GM10248 (cell line): ENCODE measurements at places on chromosomes 5 and 9.

GRCh38 chr5:87129046-87129445, 138.6 kb upstream of the RASA1 start:
- no peak for DNase-seq

GRCh38 chr5:6682239-6682638, 31.0 kb upstream of the TENT4A start:
- DNase-seq: no peak

DNA sequence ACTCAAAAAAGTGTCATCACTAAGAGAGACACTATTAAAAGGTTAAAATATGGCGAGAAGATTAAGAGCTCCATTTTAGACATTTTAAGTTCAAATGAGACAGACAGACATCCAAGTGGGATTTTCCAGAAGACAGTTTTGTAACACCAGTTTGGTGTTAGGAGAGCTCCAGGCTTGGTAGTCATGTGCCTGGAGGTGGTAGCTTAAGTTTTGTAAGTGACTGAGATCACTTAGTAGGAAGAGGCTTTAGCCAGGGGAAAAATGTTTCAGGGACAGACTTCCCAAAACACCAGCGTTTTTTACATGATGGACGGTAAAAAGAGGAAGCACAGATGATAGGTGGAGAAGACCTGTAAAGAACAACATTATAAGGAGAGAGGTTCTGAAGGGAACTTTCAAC, 150.3 kb downstream of the GIN1 start:
- no peak for DNase-seq

GRCh38 chr5:166441-167372, 24.6 kb upstream of the LRRC14B start:
- DNase-seq: no peak

- no peak for DNase-seq
Measured at GRCh38 chr5:159449925-159450324, 119.6 kb upstream of the IL12B start.

DNA sequence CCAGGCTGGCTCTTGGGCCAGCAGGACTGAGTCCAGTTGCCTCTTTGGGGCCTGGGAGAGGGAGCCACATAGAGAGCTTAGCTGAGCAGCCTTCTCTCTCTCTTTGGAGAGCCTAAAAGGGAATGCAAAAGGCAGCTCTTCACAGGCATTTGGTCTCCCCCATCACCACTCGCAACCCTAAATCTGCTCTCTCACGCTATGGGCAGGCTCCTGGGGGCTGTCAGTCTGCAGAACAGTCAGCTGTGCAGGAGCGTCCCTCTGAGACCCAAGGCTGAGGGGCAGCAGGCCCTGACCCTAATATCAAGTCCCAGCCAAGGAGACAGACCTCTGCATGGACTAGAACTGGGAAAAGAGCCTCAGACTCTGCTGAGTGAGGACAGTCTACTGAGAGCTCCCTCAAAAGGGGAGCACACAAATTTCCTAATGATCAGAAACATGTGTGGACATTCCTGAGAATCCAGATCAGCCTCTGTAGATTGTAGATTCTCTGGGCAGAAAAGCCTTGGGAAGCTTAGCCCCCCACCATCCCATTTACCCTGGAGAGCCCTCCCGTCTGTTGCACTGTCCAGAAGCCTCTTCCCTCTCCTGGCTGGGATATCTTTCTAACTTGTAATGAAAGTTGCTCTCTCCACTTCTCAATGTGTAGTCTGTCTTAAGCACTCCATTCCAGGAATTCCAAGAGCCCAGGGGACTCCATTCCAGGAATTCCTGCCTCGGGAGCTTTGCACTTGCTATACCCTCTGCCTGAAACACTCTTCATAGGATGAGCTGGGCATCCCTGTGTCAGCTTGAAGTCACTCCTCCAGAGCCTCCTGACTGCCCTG, 79.4 kb downstream of the FAM114A2 start:
- DNase-seq: no peak

DNA sequence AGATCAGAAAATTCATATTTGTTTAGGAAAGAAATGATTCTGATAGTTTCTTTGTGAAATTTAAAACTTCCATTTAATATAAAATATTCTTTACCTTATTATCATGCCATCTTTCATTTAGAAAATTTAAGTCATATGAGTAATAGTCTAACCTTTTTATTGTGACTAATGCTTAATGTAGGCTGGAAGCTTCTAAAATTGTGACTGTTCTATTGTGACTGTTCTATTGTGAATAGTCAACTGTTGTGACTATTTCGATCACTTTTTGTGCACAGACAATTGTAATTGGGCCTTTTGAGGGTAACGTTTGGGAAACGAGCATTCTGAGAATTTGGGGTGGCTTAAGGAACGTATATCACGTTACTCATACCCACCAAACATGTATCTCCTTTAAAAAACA, 100.0 kb downstream of the PARP8 start:
- DNase-seq: no peak

DNA sequence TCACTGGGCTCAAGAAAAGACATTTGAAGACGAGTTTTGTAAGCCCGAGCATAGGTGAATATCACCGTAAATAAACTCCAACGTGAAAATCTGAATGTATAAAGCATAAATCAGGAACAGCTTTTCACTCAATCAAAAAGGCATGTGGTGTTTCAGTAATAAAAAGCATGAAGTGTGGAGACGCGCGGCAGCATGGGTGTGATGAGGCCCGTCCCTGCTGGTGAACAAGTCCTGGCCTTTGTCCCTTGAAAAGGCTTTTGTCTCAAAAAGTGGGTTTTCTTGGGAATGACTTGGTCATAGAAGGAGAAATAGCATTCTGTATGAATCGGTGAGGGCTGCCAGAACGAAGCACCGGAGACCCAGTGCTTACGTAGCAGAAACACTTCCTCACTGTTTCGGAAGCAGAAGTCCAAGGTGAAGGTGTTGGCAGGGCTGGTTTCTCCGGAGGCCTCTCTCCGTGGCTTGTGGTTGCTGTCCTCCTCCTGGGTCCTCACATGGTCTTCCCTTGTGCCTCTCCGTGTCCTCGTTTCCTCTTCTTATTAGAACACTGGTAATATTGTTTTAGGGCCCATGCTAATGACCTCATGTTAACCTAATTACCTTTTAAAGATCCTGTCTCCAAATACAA, 24.9 kb downstream of the ROPN1L start:
- no peak for DNase-seq

DNA sequence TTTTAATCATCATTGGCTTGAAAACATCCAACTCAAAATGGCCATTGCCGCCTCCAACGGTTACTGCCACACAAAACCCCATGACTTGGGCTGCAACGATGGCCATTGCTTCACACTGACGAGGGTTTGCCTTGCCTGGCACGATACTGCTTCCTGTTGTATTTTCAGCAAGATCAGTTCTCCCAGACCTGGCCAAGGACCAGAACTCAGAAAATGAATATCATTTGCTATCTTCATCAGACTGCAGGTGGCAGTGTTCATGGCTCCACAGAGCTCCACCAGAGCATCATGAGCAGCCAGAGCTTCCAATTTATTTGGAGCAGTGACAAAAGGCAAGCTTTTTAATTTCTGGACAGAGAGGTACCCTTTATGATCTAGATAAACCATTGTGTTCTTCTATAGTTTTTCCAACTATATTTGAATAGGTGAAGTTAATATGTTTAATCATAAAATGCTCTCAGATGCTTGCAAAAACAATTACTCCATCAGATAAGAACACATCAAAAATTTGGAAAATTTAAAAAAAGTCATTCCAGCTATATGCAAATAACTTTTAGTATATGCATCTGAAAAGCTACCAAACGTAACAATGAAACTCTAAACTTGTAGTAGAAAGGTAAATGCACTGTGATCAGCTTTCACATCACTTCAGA, 10.4 kb downstream of the AMACR start:
- peak; percentile 33 for DNase-seq

DNA sequence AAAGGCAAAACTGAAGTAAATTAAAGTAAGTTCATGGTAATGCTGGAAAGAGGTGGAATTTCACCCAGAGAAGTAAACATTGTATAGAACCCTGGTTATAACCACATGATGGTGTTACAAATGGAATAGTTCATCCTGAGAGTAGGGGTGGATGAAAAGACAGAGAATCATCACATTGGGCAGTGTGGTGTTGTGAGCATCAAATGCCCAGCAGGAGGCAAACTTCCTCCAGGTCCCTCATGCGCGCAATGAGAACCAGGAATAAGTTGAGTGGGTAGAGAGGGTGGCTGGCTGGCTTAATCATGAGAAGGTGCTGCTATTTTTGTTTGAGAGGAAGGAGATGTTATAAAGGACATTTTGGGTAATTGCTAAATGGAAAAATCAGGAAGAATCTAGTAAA, 163.3 kb upstream of the HMHB1 start:
- no peak for DNase-seq

GRCh38 chr5:85849411-85849810, 768.3 kb upstream of the COX7C start:
- DNase-seq: no peak

DNA sequence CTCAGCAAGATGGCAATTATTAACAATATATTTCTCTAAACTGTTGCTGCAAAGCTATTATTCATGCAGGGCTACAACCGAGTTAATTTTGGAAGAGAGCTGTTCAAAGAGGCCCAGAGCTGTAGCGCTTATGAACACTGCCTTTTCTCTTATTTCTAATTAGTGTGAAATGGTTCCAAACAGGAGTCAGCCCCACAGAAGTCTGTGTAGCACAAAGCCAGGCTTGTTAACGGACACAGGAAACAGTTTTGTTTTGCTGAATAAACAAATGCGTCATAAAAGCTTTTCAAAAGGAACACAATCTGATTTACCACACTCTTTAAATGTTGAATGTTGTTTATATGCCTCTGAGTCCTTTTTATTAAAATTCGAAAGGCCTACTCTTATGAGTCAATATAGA, 396.5 kb downstream of the ANXA1 start:
- no peak for DNase-seq

DNA sequence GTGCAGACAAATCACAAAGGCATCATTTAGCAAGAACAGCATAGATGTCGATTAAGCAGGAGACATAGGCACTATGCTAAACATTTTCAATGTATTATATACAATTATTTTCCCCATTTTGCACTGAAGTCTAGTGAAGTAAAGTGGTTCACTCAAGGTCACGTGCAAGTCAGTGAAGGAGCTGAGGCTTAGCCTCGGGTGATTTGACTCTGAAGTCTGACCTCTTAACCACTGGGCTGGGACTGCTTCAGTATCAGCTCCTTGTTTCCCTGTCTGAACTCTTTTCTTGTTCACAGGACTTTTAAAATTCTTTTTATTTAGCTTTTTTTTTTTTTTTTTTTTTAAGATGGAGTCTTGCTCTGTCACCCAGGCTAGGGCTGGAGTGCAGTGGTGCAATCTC, 262.7 kb downstream of the DRD1 start:
- DNase-seq: no peak

- DNase-seq: peak; percentile 7
Measured at GRCh38 chr5:147805030-147805454, 22.5 kb upstream of the JAKMIP2 start.

DNA sequence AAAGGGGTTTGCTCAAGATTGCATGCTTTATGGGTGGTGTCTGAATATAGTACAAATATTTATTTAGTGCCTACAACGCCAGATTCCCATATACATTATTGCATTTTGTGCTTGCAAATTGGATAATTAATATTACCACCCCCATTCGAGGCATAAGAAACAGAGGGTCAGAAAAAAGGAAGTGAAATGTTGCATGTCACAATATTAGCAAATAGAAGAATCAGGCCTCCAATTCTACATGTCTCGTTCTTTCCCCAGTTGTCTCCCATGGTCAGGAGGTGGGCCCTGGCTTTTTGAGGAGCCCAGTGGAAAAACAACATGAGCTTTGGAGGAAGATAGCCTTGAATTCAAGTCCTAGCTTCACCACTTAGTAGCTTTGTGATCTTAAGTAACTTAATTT, 98.1 kb upstream of the CCDC112 start:
- no peak for DNase-seq

DNA sequence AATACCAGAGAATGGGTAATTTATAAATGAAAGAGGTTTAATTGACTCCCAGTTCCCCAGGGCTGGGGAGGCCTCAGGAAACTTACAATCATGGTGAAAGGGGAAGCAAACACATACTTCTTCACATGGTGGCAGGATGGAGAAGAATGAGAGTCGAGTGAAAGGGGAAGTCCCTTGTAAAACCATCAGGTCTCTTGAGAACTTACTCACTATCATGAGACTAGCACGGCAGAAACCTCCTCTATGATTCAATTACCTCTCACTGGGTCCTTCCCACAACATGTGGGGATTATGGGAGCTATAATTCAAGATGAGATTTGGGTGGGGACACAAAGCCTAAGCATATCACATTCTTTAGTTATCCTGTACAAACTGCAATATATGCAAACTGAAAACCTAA, 609.4 kb downstream of the MTRR start:
- no peak for DNase-seq

DNA sequence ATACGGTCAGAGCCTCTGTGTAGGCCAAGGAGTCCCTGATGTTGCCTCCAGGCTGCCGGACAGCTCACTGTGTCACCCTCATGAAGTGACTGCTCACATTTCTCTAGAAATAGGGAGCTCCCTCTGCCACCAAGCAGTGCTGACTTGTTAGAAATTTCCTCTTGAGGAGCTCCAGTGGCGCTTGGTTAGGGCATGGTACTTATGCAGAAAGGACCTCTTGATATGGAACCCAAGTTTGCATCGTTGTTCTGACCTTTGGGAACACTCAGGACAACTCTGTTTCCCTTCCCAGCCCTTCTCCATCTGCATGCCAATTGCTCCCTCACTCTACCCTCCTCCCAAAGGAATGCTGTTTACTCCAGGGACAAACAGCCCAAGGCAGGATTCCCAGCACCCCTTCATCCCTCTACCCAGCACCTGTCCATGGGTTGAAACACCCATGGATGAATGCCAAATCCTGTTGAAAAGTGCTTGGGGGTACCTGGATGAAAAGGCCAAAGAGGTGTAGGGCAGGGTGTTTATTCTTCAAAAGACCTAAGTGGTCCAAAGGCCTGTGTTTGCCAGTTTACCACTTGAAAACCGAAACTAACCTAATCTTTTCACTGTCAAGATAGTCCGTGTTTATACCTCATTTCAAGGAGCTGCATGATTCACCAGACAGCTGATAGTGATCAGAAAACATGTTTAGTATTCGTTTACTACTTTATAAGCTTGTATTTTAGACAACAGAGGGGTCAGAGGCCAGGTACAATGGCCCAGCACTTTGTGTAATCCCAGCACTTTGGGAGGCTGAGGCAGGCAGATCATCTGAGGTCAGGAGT, 51.1 kb downstream of the KLF4 start:
- no peak for DNase-seq

DNA sequence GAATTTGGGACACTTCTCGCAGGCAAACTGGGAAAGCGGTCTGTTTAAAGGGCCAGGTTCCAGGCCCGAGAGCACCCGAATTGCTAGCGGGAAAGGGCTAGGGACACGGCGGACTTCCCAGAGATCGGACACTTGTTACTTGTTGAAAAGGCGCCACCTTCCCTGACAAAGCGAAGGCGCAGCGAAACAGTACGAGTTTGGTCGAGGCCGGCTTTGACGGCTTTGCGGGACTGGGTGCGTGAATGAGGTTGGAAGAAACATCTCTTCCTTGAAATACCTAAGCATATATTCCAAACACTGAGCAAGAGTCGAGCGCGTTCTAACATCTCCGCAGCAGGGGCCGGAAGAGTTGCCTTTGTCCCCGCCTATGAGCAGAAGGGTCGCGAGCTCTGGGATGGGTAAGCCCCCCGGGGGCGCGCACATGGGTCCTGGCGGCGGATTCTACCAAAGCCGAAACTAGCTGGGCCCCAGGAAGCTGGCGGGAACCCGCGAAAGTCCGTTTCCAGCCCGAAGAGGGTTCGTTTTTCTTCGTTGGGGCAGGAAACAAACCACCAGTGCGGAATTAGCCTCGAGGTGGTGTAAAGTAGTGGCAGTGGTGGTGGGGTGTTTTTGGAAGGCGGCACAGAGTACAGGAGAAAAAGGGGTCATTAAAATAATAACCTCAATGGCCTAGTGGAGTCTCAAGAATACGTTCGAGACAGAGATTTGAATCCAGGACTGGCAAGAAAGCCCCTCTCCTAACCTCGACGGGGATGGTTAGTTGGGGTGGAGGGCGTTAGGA, 1.5 kb downstream of the GDNF start:
- peak; percentile 26 for DNase-seq
